ENCODE measurements at places on chromosomes 11 and 22. TPM values are rescaled to one million over a fixed set of nuclear protein-coding genes. Genes with fewer than 3 reads are reported as not detected.

DNA sequence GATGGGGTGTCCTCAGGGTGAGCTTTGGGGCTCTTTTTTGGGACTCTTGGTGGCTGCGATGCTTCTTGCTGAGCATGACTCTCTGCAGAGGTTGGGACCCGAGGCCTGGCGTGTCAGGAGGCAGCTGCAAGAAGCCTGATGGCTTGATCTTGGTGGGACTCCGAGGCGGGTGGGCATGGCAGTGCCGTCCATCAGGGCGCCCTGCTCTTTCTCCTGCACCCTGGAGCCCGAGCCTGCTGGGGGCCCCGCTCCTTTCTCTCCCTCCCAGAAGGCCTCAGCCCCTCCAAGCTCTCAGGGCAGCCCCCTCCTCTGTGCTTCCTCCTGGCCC, 432.7 kb downstream of the TBC1D22A start:
- H3K27ac ChIP-seq = no peak overlapping the region
- no peaks in the 10 kb centered on the region for H3K27me3 ChIP-seq
- DNase-seq = no peak
- H3K36me3 ChIP-seq = no peaks in the 10 kb centered on the region
- H3K4me1 ChIP-seq = no peaks in the 10 kb centered on the region

- H3K27ac ChIP-seq = no peak overlapping the region
- H3K27me3 ChIP-seq = no peaks in the 10 kb centered on the region
- H3K4me3 ChIP-seq = no peak overlapping the region
- H3K4me1 ChIP-seq = peaks cover 13% of the 10 kb centered on the region
- DNase-seq = peak; percentile 87
Measured at GRCh38 chr11:43984519-43985385, 42.3 kb downstream of the C11orf96 start.

DNA sequence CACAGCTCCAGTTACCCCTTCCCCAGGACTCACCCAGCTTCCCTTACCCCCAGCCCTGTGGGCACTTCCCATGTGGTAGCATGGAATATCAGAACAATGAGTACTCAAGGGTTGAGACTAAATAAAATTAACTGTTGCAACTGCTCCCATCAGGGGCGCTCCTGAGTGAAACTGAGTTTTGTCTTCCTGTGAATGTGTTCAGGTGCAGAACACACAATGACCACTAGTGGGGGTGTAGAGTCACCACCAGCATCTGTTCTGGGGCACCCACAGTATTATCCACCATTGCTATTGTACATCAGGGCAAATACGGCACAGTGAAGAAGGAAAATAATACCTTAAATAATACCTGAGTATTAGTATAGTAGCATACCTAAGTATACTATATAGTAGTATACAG, 689.7 kb downstream of the TBC1D22A start:
- no peak overlapping the region for H3K27ac ChIP-seq
- H3K27me3 ChIP-seq = no peaks in the 10 kb centered on the region
- DNase-seq = no peak
- H3K36me3 ChIP-seq = no peaks in the 10 kb centered on the region

GPHA2 gene
- 0.24 TPM for polyA plus RNA-seq

- no peaks in the 10 kb centered on the region for H3K36me3 ChIP-seq
- H3K4me3 ChIP-seq = no peak overlapping the region
- peaks cover 3% of the 10 kb centered on the region for H3K27me3 ChIP-seq
- no peak overlapping the region for H3K27ac ChIP-seq
- H3K4me1 ChIP-seq = no peaks in the 10 kb centered on the region
Measured at GRCh38 chr11:114232400-114233059, 63.7 kb upstream of the NNMT start.
